ENCODE measurements at places on chromosomes 2 and 18.

DNA sequence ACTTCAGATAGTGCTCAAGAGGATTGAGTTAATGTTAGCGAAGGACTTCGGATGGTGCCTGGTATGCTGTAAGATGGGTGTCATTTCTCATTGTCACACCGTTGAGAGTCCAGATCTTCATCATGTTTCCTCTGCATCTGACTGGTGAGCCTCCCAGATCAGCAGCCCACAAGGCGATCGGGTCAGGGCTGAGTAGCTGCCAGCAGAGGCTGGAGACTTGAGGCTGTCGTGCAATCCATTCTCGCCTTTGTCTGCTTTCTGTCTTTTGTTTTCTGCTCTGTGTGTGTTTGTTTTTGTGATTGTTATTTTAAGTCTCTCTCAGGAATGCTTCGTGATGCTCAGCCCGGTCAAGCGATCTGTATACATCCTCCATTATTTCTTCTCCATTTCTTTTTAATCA is 95.8 kb downstream of the TGOLN2 start:
- DNase-seq = no peak

DNA sequence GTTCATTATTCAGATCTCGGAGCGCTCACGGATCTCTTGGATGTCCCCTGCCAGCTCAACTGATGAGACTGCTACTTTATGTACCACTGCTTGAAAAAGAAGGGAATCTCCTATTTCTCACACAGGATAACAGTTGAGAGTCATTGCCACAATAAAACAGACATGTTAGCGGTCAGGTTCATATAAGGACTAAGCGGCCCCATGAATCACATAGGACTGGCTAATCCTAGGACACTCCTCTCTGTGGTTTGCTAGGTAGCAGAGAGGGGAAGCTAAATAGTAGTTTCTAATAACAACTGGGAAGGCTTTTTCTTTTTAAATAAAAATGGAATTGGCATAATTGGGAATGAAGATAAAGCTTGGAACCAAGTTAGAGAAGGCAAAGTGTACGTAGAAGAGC is 15.9 kb upstream of the TGFA start:
- no peak for DNase-seq

- no peak for DNase-seq
Measured at GRCh38 chr18:10140461-10141282, 226.9 kb downstream of the VAPA start.

DNA sequence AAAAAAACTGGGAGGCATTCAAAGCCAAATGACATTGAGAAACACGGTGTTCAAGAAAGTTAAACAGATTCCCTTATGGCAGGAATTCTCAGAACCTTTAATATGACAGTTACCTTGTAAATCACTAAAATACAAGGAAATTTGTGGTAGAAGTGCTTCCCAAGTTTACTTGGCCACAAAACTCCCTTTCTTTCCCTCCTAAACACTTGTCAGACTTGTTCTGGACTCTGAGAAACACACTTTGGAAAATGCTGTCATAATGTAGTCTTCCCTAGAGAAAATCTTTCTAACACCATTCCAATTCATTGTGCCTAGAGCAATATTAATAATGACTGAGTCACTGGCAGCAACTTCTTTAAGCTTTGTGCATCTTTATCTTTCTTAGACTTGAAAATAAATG is 140.4 kb downstream of the ANKRD44 start:
- no peak for DNase-seq

DNA sequence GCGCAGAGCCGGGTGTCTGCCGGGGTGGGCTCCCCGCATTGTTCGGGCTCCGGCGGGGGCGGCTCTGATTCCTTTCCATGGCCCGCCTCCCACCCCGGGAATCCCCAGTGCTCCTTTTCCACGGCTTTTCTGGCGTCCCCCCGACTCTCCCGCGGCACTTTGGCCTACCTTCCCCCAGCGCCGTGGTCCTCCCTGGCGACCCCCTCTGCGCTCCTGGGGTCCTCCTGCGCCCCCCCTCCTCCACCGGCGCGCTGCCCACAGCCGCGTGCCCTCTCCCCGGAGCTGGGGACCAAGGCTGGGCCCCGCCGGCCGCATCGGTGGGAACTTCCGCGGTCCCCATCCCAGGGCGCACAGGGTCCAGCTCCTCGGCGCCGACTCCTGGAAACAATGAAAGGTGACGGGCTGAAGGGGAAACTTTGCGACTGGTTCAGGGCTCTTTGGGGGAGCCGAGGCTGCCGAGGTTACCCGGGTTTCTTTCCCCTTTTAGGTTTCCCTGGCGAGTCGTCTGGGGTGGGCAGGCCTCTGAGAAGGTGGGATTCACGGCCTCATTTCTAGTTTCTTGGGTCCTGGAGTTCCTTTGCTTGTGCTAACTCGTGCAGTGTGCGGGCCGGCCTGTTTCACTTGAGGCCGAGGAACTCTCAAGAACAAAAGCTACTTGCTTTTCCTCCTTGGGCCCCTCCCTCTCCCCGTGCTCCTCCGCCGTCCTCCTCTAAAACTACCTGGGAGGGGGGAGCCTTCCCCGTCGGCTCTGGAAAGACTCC is 2.2 kb downstream of the TGIF1 start:
- no peak for DNase-seq

GRCh38 chr2:191335875-191336464 is 90.8 kb downstream of the MYO1B start:
- DNase-seq = no peak

GRCh38 chr2:46645681-46646162 is 166.4 kb downstream of the TMEM247 start:
- no peak for DNase-seq

DNA sequence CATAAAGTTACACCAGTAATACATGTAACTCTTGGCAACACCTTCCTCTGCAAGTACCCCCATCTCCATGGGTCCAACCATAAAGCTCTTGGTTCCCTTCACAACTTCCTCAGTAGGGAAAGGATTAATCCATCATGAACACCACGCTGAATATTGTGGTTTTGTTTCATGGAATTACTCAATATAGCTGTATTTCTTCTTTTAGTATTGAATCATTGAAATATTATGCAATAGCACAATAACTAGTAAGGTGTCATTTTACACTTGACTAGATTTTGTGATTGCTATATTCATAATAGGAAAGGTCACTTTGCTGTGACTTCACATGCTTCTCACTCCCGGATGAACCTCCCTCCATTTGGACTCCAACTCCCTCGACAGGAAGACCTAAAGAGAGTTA is 29.7 kb upstream of the PID1 start:
- DNase-seq = no peak

- no peak for DNase-seq
Measured at GRCh38 chr2:118493213-118493612, 354.2 kb downstream of the EN1 start.

DNA sequence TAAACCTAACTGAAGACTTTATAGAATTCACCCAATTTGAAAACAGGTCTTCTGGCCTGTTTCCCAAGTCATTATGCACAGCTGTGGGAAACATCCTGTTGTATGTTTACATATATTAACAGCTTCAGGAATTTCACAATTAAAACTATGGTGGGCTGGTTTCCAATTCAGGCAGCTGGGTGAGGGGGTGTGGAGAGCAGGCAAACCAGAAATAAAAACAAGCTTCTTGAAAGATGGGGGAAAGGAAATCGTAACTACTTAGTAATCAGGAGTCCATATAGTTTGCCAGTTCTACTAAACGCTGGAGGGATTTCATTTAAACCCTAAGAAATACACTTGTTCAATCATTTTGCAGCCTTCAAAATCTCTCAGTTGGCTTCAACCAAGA is 22.8 kb downstream of the ATP8B1 start:
- no peak for DNase-seq

- no peak for DNase-seq
Measured at GRCh38 chr2:98875081-98875728, 60.8 kb downstream of the CRACDL start.

- DNase-seq = no peak
Measured at GRCh38 chr2:172804423-172804822, 68.8 kb downstream of the RAPGEF4 start.

DNA sequence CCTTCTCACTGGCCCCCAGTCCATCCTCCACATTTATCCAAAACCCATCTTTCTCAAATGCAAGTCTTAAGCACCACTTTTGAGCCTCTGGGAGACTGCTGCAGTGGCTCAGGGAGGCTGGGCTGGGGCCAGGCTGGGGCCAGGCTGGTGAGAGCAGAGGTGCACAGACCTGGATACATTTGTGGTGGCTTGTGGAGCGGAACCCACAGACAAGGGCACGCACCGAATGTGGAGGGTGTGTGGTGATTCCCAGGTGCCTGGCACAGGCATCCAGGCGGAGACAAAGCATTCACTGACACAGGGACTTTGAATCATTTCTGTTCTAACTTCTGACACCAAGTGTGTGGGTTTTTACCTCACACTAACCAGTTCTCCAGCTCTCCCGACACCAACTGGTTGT is 42.2 kb upstream of the MGAT4A start:
- DNase-seq = no peak

GRCh38 chr2:65186093-65186868 is 41.4 kb upstream of the ACTR2 start:
- no peak for DNase-seq

DNA sequence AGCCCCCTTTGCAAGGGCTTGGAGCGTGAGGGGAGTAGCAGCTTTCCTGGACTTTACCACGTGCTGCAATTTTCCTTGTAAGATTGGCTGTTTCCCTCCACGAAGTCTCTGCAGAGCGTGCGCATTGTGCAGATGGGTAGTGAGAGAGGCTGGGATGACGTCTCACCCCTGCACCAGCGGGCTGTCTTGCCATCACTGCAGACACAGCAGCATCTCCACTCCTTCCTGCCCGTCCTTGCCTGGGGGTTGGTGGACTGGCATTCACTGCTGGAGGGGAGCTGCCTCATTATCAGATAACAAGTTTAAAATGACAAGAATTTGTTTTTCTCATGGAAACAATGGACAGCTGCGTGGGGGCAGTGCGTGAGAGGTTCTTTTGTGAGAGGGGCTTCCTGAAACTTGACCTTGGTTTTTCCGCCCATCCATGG is 45.3 kb upstream of the HS6ST1 start:
- DNase-seq = no peak

DNA sequence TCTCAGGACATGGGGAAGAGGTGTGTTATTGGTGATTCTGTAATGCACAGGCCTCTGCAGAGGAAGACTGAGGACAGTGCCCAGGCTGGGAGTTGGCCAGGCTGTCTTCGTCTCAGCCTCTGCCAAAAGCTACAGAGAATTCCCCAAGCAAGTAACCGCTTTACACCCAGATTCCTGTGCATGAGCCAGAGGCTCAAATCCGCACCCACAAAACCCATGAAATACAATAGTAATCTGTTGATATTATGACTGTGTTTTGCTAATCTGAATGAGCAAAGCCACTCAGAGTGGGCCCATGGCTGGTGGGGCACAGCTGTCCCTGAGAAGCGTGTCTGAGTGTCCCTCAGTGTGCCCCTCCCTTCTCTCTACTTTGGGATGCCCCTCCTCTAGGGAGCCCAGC is 149.5 kb upstream of the PXDN start:
- DNase-seq = no peak
